ENCODE measurements at places on chromosomes 5 and 9.

DNA sequence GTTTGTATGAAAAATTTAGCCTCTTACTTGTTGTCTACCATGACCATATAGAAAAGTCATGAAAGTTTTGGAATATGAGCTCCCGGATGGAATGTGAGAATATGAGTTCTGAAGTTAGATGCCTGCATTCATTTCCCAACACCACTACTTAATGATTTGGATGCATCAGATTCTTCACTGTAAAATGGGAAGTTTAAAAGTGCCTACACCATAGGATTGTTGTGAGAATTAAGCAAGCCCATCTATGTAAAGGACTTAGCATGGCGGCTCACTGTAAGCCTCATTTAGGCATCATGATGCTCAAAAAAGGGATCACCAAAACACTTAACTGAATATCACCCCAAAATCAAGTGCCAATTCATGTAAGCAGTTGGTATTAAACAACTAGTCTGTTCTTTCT, 177.3 kb downstream of the RAB3C start:
- DNase-seq = no peak

- no peak for DNase-seq
Measured at GRCh38 chr5:118891252-118891651, 97.1 kb downstream of the DTWD2 start.

DNA sequence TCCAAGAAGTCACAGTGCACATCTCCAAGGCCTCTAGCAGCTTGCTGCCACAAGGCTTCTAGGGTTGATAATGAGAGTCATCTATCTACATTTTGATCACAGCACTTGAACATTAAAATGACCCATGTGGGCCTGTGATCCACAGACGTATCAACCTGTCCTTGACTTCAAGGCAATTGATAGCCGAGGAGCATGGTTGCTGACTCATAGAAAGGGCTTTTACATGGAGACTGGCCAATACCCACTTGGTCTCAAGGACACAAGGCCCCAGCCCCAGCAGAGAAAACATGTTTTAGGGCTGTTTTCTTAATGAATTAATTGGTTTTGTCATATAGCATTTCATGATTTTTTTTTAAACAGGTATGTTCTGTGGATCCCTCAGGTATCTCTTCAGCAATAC, 314.0 kb downstream of the SEMA5A start:
- DNase-seq = no peak

DNA sequence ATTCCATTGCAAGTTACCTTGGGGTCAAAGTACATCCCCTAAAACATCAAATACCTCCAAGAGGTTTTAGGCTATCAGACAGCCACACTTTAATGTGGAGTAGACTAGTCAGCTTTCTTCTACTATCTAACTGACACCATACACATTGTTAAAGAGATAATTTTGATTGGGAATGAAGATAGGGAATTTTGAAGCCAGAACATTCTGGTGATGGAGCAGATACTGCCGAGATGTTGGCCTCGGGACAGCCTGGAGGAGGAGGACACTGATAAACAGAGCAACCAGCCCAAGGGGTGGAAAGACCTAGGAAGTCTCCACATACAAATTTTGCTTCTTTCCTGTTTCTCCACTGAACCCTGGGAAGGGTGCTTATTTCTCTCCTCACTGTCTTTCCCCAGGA, 14.9 kb downstream of the TJP2 start:
- no peak for DNase-seq

DNA sequence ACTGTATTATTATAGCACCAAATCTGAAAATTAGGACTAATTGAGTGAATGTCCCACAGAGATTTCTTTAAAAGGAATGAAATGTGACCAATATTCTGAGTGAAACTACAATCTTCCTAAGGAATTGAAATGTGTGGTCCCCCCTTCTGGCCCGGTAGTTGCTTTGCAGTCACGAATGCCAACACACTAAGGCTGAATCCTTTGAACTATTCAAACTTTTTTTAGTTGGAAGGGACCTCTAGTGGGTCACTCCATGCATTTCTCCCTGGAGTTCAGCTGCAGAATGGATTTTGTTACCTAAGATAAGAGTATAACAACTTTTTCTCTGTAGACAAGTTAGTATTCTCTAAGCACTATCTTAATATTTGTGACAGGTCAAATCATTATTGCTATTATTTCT, 2.8 kb downstream of the CDH6 start:
- DNase-seq = no peak

DNA sequence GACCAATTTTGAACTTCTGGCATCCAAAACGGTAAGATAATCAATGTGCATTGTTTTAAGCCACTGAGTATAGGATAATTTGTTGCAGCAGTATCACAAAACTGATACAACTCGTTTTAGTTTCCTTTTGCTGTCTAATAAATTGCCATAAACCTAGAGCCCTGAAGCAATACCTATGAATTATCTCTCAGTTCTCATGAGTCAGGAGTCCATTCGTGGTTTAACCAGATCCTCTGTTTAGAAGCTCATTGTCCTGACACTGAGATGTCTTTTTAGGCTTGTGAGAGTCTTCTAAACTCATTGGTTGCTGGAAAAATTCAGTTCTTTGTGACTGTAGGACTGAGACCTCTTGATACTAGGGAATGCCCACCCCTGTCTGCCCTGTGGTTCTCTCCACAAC, 262.9 kb downstream of the SEMA5A start:
- DNase-seq = no peak

DNA sequence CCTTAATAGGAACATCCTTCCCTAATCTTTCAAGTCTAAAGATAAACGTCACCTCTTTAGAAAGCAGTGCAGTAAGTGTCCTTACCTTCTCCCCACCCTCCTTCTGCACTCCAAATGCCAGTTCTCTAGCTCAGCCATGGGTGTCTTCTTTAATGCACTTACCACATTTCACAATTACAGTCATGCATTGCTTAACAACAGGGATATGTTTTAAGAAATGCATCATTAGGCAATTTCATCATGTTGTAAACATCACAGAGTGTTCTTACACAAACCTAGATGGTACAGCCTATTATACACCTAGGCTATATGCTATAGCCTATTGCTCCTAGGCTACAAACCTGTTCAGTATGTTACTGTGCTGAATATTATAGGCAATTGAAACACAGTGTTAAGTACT, 91.2 kb downstream of the RFX3 start:
- DNase-seq = no peak

- no peak for DNase-seq
Measured at GRCh38 chr5:176744584-176744965, 65.8 kb upstream of the UNC5A start.

DNA sequence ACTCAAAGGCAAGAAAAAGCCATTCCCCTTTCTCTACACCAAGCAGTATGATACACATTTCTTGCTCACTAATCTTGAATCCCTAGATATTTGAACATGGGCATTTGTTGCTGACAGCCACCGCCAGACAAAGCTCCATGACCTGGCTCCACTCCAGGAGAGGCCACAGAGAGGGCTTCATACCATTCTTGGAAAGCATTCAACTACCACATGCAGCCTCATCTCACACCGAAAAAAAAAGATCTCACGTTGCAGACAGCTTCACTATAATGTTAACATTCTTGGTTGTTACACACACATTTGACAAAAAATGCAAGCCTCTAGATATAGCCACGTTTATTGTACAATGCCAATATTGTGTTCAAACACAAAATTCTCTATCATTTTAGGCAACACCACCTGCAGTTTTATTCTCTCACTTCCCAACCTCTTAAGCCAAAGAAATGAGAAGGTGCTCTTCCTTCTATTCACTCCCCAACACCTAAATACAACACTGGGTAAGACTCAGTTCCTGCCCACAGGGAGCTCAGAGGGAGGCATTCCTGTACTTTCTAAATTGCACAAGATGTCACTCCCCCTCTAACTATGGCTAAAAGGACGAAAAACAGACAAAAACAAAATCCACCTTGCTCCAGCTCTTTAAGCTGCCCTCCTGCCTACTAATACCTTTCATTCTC, 222.4 kb downstream of the TSSK1B start:
- no peak for DNase-seq

DNA sequence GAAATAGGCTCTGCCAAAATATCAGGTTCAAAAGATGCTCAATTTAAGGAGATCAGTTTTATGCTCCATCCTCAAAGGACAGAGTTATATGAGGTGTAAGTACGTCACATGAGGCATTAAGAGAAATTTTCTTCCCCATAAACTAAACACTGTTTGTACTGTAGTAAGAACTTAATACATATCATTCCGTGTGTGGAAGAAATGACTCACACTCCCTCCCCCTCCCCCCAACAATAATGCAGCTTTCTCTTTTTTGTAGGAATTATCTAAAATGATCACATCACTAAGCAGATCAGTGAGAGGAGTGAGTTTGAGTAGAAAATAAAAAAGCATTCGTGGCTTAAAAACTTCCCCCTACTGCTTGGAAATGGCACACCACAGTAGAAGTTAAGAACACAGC, 2.2 kb downstream of the CDH12 start:
- no peak for DNase-seq

- DNase-seq = no peak
Measured at GRCh38 chr5:126139773-126140172, 283.4 kb upstream of the GRAMD2B start.

GRCh38 chr5:160199410-160199911, 29.8 kb upstream of the FABP6 start:
- peak; percentile 77 for DNase-seq

GRCh38 chr5:82873452-82873851, 203.7 kb downstream of the TMEM167A start:
- no peak for DNase-seq

DNA sequence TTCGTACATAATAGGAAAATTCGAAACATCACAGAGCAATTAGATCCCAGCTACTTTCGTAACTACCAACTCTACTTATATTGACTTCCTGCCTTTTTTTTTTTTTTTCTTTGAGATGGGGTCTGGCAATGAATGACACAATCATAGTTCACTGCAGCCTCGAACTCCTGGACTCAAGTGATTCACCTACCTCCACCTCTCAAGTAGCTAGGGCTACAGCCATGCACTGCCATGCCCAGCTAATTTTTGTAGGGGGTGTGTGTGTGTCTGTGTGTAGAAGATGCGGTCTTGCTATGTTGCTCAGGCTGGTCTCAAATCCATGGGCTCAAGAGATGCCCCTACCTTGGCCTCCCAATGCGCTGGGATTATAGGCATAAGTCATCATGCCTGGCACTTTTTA, 5.8 kb upstream of the PAIP2 start:
- no peak for DNase-seq

DNA sequence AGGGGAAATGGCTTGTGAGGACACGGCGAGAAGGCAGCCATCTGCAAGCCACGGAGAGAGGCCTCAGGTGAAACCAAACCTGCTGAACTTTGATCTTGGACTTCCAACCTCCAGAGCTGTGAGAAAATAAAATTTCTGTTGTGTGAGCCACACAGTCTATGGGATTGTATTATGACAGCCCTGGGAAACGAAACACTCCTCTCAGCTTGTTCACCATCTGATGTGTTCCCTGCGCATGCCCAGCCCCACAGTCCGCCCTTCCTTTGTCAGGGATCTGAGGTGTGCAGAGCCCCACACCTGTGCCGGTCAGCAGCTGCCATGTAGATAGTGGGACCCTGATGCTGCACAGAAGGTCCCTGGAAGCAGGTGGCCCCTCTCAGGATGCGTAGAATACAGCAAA, 34.1 kb downstream of the PLPP7 start:
- DNase-seq = no peak

- DNase-seq = no peak
Measured at GRCh38 chr5:14777932-14778791, 93.4 kb downstream of the ANKH start.

DNA sequence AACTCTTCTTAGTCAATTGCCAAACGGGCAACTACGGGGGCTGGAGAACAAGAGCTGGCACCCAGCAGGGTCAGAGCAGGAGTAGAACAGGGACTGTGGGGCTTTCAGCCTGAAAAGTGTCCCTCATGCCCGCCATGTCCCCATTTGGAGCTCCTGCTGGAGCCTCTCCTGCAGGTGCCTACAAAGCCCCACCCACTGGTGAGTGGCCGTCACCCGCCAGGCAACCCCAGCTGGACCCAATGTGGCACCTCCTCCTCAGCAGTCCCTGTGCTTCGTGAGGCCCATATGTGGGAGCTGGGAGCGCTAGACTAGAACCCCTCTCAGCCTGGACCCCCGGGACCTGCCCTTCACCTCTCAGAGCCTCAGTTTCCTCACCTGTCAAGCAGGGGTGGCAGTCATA, 40.9 kb downstream of the VAV2 start:
- DNase-seq = no peak

DNA sequence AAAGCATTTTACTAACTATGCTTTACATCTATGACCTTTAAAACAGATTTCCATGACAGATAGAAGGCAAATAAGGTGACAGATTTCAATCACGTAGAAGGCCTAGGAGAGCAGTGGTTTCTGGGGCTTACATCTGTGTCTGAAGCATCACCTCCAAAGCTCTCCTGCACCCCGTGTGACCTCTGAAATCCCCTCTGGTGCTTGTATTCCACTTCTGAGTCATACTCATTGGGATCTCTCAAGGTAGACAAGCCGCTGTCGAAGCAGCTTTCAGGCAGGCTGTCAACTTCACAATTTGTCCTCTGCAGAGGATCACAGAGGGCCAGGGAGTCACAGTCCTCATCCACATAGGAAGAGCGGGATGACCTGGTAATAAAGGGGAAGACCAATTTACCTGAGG, 62.2 kb downstream of the RASEF start:
- DNase-seq = no peak

DNA sequence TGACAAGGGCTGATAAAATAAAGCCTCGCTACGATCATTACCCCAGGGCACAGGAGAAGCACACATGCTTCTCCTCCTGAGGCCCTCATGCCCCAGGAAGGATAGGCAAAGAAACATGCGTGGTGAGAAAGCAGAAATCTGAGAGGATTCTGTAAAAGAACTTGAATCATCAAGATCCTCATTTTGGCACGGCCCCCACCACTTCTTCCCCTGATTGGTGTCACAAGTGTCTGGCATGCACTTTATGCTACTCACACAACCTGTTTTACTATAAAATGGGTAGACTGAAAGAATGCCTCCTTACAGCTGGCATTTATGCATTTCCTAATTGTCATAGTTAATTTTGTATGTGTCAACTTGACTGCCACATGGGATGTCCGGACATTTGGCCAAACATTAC, 32.1 kb downstream of the PCA3 start:
- no peak for DNase-seq

Data from stimulated activated CD8-positive, alpha-beta memory T cell treated with anti-CD3 and anti-CD28 coated beads, Interleukin-15, amount 100 ng/mL, for 24 hours (primary cell).